Activated CD4-positive, alpha-beta T cell treated with anti-CD3 and anti-CD28 coated beads, Interleukin-10, Interleukin-2, amounts not matched to agents 100 ng/mL and 50 ng/mL, durations not matched to agents 16 hours and 8 hours (primary cell): ENCODE measurements at places on chromosomes 4 and X.
A peak's percentile ranks its signal among the peaks of the same experiment; 100 is the strongest.

- DNase-seq = peak; percentile 87
Observed at GRCh38 chr4:142377342-142378091, 468.6 kb downstream of the INPP4B start.

GRCh38 chr4:185298728-185299430 lies 89.5 kb downstream of the SNX25 start:
- DNase-seq = no peak

DNA sequence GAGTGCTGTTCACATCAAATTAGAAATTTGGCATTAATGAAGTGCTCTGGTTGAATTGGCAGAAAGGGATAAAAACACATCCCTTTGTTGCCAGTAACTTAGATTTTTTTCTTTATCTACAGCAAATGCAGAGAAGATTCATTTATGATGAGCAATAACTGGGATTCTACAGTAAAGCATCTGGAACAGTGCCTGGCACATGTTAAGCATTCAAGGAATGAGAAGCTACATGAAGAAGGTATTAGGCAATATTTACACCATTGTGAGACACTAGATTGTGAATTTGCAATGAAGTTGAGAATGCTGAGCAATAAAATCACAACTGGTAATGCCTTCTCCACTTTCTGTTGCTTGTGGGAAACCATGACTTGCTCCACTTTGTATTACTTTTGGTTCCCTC lies 33.5 kb downstream of the PCDH19 start:
- DNase-seq = no peak

DNA sequence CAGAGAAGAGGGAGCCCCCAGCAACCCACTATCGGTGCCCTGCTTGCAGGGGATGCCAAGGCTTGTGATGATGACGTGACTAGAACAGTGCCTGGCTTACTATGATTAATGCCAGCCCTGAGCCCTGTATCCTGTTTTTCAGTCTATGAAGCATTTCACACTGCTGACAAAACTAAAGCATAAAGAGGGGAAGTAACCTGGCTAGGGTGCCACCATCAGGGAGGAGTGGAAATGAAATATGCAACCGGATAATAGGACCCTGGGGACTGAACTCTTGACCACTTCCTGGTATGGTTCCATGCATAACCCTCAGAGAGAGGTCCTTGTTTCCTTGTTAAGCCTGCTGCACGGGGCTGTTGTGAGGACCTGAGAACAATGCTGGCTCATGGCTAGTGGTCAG lies 50.3 kb downstream of the MED28 start:
- DNase-seq = peak; percentile 8

- DNase-seq = peak; percentile 2
Observed at GRCh38 chrX:97155816-97156215, 272.1 kb downstream of the RPA4 start.

DNA sequence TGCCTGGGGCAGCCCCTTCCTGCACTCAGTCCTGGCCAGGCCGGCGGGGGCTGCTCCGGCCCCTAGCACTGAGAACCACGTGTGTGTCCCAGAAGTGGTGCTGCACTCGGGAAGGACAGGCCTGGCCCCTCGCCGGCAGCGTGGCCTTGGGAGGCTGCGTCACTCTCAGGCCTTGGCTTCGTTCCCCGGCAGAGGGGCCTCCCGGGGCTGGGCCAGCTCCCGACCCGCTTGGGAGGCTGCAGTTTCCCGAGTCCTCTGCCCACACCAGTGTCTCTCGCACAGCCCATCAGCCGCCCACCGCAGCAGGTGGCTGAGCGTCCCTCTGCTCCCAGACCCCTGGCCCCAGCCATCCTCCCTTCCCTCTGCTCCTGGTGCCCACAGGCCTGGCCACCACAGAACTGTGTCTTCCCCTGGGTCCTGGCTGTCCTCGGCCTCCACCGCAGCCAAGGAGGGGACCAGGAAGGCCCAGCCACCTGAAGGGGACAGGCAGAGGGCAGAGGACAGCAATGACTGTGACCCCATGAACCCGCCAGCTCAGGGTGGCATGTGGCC lies 10.9 kb upstream of the CPLX1 start:
- DNase-seq = no peak

GRCh38 chr4:96352051-96352517 lies 512.2 kb downstream of the PDHA2 start:
- peak; percentile 10 for DNase-seq

DNA sequence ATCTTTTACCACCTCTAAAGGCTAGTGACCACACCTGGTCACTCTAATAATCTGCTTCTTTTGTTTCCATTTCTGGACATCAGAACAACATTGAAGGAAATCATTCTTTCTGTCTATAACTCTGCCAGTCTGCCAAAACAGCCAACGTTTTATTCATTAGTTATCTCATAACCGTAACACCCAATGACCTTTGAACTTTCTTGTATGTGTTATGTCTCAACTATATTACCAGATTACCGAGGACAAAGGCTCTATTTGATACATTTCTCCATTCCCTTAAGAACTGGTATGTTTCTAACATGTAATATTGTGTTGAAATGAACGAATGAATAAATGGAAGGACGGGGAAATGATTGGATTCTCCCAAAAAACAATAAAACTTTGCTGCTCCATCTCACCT lies 152.7 kb downstream of the GABRB1 start:
- no peak for DNase-seq

DNA sequence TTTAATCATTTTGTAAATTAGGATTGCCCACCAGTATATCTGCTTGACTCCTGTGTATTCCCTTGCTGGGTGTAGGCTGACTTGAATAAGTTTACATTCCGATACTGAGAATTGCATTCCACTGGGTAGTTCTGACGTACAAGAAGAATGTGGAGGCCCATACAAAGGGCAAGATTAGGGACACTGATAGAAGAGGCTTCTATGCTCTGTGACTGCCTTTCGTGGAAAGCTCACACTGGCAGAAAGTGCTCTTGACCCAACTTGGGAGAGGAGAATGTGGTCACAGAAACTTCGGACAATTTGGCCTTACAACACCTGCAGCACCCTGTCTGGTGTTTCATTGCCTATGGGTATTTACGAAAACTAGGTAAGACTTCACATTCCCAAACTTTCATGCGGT lies 126.3 kb downstream of the RAPGEF2 start:
- no peak for DNase-seq
